Stimulated activated CD4-positive, alpha-beta T cell treated with anti-CD3 and anti-CD28 coated beads, Interleukin-1b, Interleukin-23, amount 100 ng/mL, for 1 hour (primary cell): ENCODE measurements at places on chromosomes 4 and X.

GRCh38 chrX:2383144-2383543, 117.6 kb downstream of the DHRSX start:
- no peak for DNase-seq

DNA sequence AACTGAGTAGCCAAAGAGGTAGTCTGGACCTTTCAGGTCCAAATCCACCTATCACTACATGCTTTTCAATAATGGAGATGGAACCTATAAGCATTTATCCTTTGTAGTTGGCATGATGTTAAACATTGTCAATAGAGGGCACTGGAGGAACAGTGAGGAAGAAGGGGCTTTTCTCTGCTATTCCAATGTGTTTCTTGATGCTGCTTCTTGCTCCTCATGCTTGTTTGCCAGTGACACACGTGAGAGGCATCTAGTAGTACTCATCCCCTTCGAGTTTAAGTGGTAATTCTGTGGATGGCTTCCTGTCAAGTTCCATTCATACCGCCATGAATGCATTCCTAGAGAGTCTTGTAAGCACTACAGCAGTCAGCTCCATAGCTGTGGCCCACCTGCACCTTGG, 84.0 kb downstream of the NAA11 start:
- DNase-seq = no peak

DNA sequence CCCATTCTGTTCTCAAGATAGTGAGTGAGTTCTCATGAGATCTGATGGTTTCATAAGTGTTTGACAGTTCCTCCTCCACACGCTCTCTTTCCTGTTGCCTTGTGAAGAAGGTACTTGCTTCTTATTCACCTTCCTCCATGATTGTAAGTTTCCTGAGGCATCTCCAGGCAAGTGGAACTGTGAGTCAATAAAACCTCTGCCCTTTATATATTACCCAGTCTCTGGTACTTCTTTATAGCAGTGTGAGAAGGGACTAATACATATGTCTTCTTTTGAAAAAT, 58.4 kb downstream of the CFAP299 start:
- DNase-seq = no peak

- DNase-seq = no peak
Measured at GRCh38 chr4:169351872-169352271, 81.1 kb upstream of the SH3RF1 start.

- DNase-seq = no peak
Measured at GRCh38 chrX:150291014-150291413, 72.1 kb upstream of the MAMLD1 start.

GRCh38 chrX:72713130-72713529, 976 bp downstream of the PHKA1 start:
- no peak for DNase-seq

DNA sequence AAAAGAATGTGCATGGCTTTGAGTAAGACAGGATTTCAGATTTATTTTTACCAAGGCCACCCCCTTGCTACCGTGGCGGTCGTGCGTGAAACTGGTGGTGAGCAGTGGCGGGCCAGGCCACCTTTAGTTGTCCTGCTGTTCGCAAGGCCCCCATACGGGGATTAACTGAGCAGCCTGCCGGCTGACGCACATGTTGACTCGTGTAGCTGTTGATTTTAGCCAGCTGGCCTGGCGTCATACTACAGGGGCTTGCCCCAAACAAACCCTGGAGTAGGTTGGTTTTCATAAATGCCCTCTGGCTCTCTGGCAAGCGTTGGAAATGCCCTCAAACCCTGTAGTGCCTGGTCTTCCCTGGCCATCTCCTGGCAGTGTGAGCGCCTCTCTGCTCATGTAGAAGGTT, 28.4 kb downstream of the WFS1 start:
- DNase-seq = no peak

GRCh38 chr4:1488357-1488756, 82.1 kb upstream of the NKX1-1 start:
- no peak for DNase-seq

DNA sequence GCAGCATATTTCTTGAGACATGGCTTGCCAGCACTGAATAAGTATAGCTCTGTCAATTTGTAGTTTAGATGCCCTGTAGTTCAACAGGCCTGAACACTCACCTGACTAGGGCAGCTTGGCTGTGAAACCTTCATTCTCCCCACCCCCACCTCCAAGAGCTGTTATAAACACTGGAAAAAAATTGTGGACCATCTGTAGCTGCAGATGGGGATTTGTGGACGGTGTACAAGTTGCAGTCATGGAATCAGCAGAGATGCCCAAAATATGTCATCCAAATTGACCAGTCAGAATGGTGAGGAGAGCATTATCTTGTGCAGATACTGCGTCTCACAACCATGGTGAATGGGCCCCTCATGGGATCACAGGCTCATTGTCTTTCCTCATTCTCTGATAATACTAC, 76.2 kb upstream of the PAQR3 start:
- DNase-seq = no peak

DNA sequence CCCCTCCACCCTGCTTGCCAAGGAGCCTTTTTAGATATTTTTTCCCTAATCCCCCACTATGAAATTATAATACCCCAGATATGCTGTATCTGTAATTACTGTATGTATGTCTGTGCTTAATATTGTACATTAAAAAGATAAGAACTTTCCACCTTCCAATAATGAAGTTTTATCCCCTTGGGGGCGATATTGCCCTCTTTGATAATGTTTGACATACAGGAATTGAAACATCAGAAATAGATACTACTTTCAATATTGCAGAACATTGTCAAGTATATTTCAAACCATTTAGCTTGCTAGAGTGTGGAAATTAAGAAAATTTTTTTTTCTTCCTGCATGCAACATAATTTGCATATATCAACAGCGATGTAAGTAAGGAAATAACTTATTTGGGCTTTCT, 58.9 kb downstream of the NAF1 start:
- no peak for DNase-seq

GRCh38 chrX:18448416-18448815, 23.0 kb downstream of the CDKL5 start:
- no peak for DNase-seq

- no peak for DNase-seq
Measured at GRCh38 chr4:113692809-113693411, 68.6 kb downstream of the CAMK2D start.

GRCh38 chr4:15037923-15038541, 35.8 kb downstream of the CPEB2 start:
- no peak for DNase-seq

- no peak for DNase-seq
Measured at GRCh38 chr4:119518230-119518892, 110.2 kb downstream of the PDE5A start.

- DNase-seq = no peak
Measured at GRCh38 chrX:153913211-153913610, 8.7 kb downstream of the AVPR2 start.

DNA sequence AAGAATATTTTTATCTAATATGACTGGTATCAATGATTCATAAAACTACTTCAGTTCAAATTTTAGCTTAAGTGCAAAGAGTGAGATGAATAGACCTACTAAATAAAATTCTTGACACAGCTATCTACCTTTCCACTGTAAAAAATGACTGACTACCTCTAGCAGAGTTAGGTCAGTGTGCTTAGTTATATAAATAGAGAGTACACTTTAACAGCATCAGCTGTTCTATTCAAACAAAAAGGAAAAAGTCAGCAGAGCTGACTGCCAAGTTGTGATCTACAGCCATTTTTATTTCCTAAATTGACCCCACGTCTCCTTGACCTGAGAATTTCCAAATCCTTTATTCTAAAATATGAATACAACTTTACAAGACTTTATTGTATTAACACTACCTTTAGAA, 262.4 kb downstream of the CAMK2D start:
- no peak for DNase-seq

DNA sequence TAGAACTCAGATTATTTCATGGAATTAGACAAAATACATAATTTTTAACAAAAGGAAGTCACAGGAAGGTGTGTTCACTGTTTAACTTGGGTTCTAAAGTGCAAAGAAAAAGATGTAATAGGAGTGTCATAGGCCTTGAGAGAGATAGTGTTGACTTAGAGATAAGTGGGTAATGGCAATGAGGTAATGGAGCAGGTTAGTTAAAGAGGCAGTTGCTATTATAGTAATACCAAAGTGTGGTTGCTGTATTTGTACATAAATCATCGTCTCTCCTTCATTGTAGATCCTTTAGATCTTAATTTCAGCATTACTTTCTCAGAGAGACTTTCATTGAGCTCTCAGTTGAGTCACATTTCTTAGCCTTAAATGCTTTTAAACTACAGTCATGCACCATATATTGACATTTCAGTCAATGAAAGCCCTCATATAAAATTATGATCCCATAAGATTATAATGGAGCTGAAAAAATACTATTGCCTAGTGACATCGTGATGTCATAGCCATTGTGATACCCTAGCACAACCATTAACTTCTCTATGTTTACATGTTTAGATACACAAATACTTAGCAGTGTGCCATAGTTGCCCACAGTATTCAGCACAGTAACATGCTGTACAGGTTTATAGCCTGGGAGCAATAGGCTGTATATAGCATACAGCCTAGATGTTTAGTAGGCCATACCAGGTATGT, 245.4 kb downstream of the ADGRL3 start:
- DNase-seq = no peak

- DNase-seq = no peak
Measured at GRCh38 chr4:82733636-82734035, 65.0 kb downstream of the SCD5 start.

- DNase-seq = no peak
Measured at GRCh38 chrX:139826065-139827044, 106.5 kb downstream of the ATP11C start.

GRCh38 chrX:10121787-10122186, 35.0 kb upstream of the CLCN4 start:
- DNase-seq = no peak

DNA sequence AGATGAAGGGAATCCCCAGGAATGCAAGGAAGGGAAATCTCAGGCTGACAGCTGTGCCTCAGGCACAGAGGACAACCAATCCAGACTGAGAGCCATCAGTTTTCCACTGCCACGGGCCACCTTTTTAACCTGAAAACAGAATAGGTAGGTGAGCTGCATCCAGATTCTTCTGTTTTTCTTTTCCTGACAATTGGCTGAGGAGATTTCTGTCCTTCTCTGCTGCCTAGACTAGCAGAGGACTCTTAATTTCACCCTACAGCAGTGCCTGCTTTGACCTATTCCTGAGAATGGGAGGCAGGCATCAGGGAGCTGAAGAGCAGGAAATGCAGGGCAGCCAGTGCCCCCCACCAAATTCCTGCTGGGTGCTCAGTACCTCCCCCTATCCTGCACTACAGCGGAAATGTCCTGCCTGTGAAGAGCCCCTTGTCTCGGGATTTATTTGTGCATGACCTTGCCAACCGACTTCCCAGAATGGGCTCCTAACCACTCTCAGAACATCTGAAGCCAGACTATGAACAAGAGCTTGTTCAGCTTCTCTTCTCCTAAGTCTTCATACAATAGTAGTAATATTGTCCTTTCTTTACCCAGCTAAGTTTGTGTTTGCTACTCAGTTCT, 65.1 kb downstream of the CASK start:
- no peak for DNase-seq
